ENCODE measurements at places on chromosomes 5 and 9.
A peak's percentile ranks its signal among the peaks of the same experiment; 100 is the strongest.

- DNase-seq, result no peak
Measured at GRCh38 chr9:34485822-34486221, 27.2 kb downstream of the DNAI1 start.

GRCh38 chr9:90832261-90832660, 30.6 kb downstream of the SYK start:
- DNase-seq, result no peak

DNA sequence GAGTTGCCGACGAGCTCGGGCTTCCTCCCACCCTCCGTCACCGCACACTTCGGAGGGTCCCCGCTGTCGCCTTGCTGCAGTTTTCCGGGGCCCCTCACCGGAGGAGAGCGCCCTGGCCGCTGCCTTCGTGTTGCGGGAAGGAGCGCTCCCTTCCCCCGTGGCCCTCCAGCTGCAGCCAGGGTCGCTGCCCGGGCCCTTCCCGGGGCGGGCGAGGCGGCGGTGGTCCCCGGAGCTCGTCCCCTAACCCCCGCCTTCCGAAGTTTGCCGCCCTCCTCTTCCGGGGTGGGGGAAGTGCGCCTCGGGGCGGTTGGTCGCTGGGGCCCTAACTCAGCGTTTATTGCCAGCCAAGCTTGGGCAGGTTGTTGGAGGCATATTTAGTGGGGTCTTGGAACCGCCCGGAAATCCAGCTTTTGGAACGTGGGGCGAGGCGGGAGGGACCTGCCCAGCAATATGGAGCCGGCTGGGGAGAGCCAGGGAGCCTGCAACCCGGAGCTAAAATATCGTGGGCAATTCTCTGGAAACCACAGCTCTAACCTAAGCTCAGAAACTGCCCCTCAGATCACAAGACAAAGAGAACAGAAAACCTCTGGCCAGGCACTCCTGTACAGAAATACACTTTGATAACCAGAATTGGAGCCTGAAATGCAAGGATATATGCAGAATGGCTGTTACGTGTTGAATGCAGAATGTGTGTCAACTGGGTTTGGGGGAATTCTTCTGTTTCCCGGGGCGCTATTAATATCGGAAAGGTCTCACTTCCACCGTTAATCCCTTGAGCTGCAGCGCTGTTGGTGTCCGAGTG, 890 bp downstream of the PIK3R1 start:
- DNase-seq, result peak; percentile 60

DNA sequence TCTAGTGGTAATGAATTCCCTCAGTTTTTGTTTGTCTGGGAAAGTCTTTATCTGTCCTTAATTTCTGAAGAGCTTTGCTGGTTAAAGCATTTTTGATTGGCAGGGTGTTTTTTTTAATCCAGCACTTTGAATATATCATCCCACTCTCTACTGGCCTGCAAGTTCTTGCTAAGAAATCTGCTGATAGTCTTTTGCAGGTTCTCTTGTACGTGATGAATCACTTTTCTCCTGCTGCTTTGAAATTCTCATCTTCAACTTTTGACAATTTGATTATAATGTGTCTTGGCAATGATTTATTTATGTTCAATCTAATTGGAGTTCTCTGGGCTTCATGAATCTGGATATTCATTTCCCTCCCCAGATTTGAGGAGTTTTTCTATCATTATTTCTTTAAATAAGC, 8.1 kb upstream of the TMEM215 start:
- no peak for DNase-seq

GRCh38 chr5:38607930-38608564, 51.6 kb upstream of the LIFR start:
- no peak for DNase-seq
